Jurkat, Clone E6-1 (cell line): ENCODE measurements at places on chromosomes 11 and 22.

- no peak for DNase-seq
Observed at GRCh38 chr11:113697756-113698407, 8.2 kb downstream of the TMPRSS5 start.

GRCh38 chr22:37267661-37268413 is 14.5 kb upstream of the CYTH4 start:
- no peak for DNase-seq

DNA sequence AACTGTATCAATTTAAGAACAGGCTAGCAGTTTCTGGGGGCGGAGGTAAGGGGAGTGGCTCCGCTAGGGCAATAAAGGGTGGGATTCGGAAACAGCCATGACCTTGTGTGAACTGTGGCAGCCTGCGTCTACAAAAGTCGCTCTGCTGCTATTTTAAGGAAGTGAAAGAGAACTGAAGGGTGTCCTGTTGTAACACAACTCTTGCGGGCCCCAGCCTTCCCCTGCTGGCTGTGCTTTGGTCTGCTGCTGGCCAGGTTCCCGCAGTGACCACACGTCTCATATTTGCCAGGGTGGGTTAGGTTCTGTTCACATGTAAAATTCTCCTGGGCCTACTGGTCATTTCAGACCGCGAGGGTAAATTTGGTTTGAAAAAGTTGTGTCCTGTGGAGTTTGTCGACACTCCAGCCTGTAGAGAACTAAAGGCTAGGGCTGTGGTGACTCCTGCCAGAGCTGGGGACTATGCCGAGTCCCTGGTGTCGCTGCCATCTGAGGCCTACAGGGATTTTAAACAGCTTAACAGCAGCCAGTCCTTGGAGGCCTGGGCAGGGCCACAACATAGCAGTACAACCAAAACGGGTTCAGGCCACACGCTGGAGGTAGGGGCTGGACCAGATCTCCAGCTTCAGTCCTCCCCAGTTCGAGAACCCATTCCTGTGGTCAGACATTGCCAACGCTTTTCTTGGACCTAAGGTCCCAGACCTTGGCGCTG is 1.1 kb upstream of the PPFIBP2 start:
- DNase-seq, result no peak

DNA sequence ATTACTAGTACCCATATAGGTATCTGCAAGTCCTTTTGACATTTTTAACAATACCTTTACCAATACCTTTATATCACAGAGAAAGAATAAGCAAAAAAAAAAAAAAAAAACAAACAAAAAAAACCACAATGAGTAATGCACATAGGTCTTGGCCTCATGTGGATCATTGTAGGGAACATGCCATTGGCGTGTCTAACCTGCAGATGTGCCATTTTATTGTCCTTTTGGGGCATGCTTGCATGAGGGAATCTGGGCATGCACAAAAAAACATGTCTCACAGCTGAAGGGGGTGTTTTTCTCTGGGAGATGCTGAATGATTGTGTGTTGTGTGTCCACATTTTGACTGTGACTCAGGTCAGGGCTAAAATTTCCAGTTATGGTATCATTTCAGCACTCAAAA is 361.6 kb downstream of the GUCY1A2 start:
- DNase-seq, result no peak

GRCh38 chr22:43743131-43743530 is 69.0 kb downstream of the EFCAB6 start:
- DNase-seq, result no peak

DNA sequence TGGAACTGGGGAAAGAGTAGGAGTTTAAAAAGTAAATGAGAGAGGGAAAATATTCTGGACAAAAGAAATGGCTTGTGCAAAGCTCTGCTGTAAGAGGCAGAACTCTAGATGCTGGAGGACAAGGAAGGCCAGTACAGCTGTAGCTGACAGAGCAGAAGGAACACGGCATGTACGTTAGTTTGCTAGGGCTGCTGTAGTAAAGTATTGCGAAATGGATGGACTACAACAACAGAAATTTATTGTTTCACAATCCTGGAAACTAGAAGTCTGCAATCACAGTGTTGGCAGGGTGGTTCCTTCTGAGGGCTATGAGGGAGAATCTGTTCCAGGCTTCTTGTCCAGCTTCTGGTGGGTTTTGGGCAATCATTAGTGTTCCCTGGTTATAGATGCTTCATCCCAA is 454.4 kb downstream of the NTM start:
- DNase-seq, result no peak

GRCh38 chr22:46881373-46882118 is 119.1 kb downstream of the TBC1D22A start:
- no peak for DNase-seq

GRCh38 chr11:102318469-102318868 is 1.2 kb downstream of the BIRC3 start:
- DNase-seq, result no peak

GRCh38 chr11:11589437-11589836 is 32.4 kb downstream of the GALNT18 start:
- no peak for DNase-seq

DNA sequence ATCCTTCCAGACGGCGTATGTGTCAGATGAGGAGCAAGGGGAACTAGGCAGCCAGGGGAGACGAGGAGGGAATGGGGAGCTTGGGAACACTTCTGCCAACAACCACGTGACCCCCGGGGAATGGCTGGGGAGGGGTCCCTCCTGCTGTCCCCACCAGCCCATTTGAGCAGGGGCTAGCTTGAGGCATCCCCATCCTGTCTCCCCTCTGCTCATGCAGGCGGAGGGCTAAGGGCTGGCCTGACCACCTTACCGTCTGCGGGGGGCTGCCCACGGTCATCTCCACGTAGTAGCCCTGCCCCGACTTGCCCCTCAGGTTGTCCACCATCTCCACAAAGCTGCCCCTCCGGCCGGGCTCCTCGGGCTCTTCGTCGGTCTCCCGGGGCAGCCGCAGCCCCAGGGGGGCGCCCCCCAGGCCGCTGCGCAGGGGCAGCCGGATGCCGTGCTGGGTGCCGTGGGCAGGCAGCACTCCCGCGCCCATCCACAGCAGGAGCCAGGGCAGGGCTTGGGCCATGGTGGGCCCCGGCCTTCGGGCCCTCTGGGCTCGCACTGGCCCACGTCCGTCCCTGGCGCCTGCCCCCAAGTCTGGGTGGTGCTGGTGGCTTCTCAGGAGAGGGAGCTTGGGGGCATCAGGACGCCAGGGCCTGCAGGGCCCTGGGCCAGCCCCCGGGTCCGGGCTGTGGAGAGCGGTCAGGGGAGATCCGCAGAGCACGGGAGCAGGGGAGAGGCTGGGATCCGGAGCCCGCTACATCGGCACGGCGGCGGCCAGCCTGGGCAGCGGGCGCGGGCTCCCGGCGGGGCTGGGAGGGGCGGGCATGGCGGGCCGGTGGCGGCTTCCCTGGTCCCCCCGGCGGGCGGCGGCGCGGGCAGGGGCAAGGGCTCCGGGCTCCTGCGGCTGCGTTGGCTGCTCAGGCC is 515 bp downstream of the BACE1 start:
- no peak for DNase-seq

DNA sequence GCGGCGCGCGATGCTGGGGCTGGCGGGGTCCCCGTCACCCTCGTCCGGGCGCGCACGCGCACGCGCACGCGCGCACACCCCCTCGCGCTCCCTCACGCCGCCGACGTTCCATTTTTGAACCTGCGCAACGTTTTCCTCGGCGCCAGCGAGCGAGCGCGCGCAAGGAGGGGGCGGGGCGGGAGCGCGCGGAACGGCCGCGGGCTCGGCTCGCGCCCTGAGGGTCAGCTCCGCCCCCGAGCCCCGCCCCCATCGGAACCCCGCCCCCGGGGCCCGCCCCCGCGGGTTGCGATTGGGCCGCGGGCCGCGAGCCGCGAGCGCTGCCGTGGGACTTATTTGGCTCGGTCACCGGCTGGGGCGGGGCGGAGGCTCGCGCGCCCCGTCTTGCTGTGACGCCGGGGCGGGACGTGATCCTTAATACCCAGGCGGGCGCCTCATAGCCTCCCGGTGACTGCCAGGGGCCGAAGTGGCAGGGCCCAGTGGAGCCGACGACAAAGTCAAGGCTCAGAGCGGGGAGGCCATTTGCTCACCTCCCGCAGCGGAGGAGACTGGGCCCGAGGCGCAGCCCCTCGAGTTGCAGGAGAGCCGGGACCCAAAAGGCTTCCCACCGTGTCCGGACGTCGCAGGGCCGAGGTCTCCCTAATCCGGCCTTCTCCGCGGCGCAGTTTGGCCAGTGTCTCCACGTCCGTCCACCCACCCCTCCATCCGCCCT is at the start of gene CBX7:
Gene CBX7, minus strand, starts transcription at position 170 of the 709 bp plus-strand sequence. CDS start 236 bp downstream, outside the sequence.
- peak; percentile 77 for DNase-seq

- no peak for DNase-seq
Observed at GRCh38 chr11:11346303-11346702, 6.7 kb downstream of the CSNK2A3 start.

DNA sequence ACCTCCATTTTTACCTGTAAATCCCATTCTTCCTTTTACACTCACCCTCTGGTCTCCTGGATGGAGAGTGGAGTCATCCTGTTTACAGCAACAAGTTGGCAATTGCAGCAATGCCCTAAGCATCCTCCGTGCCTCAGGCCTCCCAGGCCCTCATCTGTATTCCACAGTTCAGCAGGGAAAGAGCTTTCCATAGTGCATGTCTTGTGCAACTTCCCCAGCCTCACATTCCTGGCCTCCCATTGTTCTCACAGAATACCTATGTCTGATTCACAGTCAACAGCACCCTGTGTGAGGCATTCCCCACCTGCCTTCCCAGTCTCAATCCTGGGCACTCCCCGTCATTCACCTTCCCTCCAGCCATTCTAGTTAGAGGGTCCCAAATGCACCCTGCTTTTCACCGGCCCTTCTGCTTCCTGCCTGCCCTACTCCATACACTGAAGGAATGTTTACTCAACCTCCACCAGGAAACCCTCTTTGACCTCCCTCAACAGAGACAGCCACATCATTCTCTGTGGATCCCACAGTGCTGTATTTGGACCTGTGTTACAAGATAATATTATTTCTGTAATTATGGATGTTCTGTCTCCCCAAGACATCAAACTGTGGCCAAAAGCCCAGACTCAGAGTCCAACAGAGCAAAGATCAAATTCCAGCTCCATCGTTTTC is 405.7 kb downstream of the BUD13 start:
- no peak for DNase-seq

GRCh38 chr11:117572129-117572528 is 224.9 kb downstream of the DSCAML1 start:
- no peak for DNase-seq

DNA sequence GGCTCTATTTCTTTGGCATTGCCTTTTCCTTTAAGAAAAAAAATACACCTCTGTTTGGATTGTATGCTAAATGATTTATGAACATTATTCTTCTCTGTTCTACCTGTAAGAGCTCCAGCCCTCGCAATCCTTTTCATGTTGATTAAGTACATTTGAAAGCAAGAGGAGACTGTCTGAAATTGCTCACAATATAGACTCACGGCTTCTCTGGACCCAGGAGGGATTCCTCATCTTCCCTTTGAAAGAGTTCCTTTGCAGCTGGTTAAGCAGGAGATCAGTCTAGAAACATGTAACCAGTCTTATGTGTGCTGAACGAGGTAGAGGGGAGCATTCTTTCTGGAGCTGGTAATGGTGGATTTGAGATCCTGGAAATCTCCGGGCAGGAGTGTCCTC is 47.4 kb downstream of the PKNOX2 start:
- no peak for DNase-seq

DNA sequence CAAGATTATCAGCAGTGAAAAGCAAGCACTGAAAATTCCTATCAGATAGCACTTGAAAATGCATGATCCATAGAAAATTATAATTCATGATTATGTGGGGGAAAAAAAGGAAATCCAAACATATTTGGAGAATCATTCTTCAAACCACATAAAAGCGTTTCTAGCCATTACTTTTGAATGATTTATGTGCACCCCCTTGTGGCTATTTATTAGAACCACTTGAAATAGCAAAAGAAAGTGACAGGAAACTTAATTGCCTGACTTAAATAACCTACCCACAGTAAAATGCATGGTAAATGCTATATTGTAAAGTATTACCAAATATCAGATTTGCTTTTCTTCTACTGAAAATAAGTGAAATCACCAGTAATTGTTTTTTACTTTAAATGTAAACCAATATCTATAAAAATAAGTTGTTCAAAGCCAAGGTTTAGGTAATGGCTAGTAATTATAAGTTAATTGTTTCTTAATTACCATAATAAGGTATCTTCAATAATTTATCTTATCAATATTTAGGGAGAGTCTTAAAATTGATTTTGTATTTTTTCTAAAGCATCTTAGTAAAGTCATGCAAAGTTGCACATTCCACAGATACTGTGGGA is 168.5 kb downstream of the ARHGAP42 start:
- peak; percentile 37 for DNase-seq

GRCh38 chr22:36144886-36145541 is 15.5 kb downstream of the APOL3 start:
- no peak for DNase-seq

DNA sequence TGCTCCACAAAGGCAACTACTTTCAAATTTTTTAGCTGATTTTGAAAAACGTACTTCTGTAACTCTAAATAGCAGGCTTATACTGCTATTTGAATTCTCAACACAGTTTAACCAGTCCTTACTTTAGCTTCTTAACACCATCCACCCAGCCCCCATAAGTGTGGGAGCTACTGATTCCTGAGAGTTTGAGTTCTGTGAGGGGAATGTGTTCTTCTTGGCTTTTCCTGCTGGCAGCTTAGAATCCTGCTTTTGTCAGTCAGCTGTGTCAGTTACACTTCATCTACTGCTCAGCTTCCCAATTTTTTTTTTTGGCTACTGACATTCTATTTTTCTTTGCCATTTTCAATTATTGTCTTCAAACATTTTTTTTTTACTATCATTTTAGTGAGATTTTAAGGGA is 440.4 kb downstream of the INSC start:
- DNase-seq, result no peak

DNA sequence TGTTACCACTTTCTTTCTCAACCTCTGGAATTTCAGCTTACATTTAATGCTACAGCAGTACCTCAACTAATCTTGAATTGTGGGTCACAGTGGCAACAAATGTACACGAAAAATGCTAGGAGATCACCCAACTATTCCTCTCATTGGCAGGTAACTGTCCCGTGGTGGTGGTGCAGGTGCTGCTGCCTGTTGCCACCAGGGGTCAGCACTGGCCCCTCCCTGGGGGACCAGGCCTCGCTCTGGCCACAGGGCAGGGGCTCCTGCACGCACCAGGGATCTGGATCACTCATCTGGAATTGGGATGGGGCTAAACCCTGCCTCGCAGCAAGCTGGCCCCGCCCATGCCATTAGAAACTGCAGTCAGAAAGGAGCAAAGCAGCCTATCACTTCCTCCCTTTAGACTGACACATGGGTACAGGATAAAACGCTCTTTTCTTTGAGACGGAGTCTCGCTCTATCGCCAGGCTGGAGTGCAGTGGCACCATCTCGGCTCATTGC is 6.9 kb upstream of the POLDIP3 start:
- DNase-seq, result no peak

GRCh38 chr11:29159552-29160465 is 857.0 kb downstream of the KCNA4 start:
- DNase-seq, result peak; percentile 17

- no peak for DNase-seq
Observed at GRCh38 chr11:111301842-111302118, 3.4 kb downstream of the POU2AF3 start.

GRCh38 chr11:130448416-130449309 is at the start of gene ADAMTS15:
TSS of gene ADAMTS15 (plus strand) at chr11:130448645. CDS start at chr11:130448974, 329 bp downstream.
- peak; percentile 54 for DNase-seq
